HEK293T (cell line): ENCODE measurements at places on chromosomes 1 and 21.

DNA sequence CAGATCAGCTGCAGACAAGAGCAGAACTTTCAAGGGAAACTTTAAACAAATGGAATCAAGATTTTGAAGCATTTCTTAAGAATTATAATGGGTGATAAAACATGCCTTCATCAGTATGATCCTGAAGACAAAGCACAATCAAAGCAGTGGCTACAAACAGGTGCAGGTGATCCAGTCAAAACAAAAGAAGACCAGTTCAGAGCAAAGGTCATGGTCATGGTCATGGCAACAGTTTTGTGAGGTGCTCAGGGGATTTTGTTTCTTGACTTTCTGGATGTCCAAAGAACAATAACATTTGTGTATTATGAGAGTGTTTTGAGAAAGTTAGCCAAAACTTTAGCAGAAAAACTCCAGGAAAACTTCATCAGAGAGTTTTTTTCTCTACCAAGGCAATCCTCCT lies 681.7 kb upstream of the PTBP2 start:
- DNase-seq = no peak

GRCh38 chr1:184502161-184502560 lies 115.3 kb downstream of the C1orf21 start:
- no peak for DNase-seq

- DNase-seq = no peak
Observed at GRCh38 chr1:2253797-2254480, 25.8 kb downstream of the SKI start.

GRCh38 chr1:41765152-41765551 lies 153.6 kb downstream of the HIVEP3 start:
- no peak for DNase-seq

DNA sequence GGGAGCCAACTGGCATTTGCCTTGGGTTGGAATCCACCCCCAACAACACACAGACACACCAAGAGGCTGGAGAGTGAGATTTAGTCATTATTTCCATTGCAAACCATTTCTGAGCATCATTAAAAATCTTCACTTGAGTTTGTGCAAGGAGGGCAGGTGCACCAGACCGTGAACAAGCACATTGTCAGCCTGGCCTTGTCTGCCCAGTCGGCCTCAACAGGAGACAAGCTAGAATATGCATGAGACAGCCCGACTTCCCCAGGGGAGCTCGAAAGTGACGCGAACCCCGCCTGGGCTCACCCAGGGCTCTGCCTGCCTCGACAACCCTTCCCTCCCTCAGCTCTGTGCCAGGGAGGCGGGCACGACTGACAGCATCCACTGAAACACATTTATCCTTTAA lies 15.4 kb upstream of the GUCA2B start:
- no peak for DNase-seq

- DNase-seq = no peak
Observed at GRCh38 chr1:56081173-56081572, 498.2 kb downstream of the PLPP3 start.

DNA sequence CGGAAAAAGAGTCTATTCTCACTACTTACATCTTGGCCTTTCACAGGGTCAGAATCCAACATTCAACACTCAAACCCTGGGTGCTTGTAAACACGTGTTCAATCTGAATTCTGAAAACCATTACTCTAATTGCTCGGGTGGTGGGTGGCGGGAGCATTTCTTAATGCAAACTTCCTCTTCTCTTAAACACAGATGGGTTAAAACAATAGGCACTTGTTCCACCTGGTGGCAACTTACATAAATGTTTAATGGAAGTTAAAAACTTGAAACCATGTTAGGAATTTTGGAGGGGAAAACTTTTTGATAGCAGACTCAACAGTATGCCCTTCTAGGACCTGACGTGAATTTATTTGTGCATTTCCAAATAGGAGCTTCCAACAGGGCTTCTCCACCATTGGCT lies 23.4 kb upstream of the TDRD10 start:
- DNase-seq = no peak

DNA sequence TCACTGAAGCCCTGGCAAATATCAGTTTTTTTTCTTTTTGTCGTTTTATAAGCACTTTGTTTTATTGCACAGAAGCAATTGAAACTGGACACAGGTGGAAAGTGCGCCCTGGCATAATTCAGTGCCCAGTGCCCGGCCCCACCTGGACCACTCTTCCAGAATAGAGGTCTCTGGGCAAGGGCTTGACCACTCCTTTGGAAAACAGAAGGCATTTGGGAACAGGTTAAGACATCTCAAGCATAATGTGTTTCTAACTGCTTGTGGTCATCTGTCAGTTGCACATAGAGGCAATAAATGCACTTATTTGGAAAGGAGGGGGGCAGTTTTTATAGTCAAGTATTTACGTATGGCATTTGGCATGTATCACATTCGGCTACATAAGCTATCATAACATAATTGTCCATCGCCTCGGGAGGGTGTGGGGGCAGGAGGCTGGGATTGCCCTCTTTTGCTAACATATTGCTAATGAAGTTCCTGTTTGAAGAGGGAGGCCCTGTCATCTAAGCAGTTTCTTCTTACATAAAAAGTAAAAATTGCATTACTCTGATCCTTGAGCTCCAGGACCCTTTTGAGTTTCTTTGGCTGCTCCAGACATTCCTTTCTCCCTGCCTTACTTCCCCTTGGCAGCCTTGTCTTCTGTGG lies 14.7 kb upstream of the CD2 start:
- no peak for DNase-seq

DNA sequence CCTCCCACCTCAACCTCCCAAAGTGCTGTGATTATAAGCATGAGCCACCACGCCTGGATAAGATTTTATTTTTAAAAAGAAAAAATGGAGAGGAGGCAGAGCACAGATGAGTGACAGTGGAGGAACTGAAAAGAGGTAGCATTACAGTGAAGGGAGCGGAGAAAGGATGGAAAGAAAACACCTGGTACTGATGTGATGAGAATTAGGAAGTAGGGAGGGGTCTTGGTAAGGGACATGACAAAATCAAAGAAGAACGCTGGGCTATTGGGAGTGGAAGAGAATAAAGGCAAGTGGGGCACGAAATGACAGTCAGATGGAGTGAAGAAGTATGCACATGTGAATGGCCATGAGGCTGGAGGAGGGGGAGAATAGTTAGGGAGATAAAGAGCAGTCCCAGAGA lies 2.3 kb downstream of the FCRLA start:
- no peak for DNase-seq

DNA sequence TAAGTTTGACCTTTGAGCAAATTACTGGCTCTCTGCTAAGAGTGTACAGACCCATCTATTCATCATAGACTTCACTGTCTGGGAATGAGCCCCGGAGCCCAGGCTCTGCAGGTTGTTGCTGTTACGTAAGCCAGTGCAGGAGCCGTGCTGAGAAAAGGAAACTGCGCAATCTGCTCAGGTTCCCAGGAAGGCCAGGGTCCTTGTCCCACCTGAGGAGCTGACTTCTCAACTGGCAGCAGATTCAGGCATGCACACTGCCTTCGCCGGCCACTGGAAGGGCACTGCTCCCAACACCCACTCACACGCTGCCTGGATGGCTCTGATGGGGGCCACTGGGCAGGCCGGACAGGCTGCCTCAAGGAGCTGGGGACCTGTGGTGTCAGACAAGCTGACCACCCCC lies 19.5 kb downstream of the RCAN1 start:
- no peak for DNase-seq

- DNase-seq = no peak
Observed at GRCh38 chr1:161989108-161989507, 34.6 kb downstream of the OLFML2B start.

- DNase-seq = no peak
Observed at GRCh38 chr1:237258871-237259270, 216.9 kb downstream of the RYR2 start.

DNA sequence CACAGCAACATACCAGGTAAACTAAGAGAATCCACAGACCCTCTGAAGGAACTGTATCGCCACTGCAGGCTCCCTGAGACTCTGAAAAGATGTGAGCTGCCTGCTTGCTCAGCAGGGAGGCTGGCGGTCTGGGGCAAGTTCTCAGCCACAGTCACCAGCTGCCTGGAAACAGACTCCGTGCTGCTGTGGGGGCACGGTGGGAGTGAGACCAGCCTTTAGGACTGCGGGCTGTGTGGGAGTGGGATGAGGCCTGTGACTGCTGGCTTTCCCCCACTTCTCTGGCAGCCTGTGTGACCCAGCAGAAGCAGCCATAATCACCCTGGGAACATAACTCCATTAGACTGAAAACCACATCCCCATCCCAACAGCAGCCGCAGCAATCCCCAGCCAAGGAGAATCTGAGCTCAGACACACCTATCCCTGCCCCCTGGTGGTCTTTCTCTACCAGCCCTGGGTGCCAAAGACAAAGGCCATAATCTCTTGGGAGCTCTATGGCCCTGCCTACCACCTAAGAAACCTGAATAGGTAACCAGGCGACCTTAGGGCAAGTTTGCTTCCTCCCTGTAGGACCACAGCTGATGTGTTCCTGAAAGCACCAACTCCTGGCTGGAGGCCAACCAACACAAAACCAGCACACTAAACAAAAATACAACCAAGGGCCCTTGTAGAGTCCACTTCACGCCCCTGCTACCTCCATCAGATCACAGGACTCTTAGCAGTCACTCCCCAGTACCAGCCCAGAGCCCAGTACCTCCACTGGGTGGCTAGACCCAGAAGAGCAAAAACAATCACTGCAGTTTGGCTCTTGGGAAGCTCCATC lies 151.5 kb downstream of the SMYD3 start:
- peak; percentile 7 for DNase-seq

DNA sequence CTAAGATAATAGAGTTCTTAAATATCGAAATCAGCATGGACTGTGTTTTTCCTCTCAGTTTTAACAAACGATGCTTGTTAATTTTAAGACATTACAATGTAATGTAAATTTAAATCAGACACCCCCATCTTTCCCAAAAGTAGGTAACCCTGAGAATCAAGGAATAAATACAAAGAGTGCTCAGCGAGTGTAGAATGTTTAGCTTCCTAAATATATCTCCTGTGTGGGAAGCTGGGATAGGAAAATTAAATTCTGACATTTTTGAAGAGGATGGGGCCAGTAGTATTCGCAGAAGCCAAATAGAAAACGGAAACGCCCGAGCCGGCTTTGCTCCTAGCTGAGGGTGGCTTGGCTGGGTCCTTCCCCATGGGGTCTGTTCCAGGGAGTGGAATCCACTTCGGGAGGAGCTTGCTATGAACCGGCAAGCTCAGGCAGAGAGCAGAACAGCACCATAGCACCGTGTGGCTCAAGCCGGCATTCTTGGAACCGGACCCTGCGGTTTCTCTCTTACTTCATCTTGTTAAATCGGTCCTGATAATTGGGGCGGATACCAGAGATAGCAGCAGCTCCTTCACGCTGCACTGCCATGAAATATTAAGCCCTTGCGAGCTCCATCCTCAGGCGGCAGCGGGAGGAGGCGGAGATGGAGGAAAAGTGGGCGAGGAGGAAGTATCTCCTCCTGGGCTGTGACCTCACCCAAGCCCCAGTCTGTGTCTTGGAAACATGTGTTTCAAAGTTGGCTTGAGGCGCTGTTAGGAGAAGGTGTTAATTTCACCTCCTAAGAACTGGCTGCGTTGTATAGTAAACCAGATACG lies 24.9 kb downstream of the MAP3K7CL start:
- peak; percentile 57 for DNase-seq
